ENCODE measurements at places on chromosomes 4 and X.

GRCh38 chrX:12610079-12610478, 181.1 kb upstream of the PRPS2 start:
- H3K27me3 ChIP-seq: no peaks in the 10 kb centered on the region
- no peaks in the 10 kb centered on the region for H3K4me1 ChIP-seq
- no peaks in the 10 kb centered on the region for H3K36me3 ChIP-seq

DNA sequence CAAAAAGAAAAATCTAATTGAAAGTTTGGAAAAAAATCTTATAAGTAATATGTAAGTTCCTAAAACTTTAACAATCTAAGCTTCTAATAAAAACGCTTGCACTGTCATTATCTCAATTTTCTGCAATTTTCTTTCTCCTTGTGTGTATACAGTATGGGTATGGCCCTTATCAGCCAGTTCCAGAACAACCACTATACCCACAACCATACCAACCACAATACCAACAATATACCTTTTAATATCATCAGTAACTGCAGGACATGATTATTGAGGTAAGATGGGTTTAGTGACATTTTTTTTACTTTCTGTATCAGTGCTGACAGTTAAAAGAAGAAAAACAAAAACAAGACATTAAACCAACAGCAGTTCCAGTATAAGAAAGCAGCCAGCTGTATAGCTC, 4.9 kb downstream of the STATH start:
- H3K4me1 ChIP-seq: peaks cover 3% of the 10 kb centered on the region
- no peak for DNase-seq
- H3K27me3 ChIP-seq: no peaks in the 10 kb centered on the region
- H3K36me3 ChIP-seq: no peaks in the 10 kb centered on the region

DNA sequence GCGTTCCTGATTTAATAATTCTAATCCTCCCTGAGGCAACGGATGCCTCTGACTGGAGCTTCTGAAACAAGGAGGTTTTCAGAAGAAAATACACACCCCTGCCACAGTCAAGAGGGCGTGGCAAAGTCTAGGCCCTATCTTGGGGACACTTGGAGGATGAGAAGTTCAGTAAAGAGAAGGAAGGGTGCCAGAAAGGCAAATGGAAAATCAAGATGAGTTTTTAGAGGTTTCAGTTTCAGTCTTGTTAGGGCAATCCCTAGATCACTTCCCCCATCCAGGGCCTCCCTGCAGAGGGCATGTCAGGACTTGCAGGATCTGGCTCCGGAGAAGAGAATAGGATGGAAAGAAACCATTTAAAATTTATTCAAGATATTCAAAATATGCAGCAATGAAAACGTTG, 28.5 kb upstream of the FGF2 start:
- peak; percentile 41 for DNase-seq
- peak overlapping the region; percentile 99 for H3K27ac ChIP-seq
- H3K4me3 ChIP-seq: peak overlapping the region; percentile 28
- peaks cover 49% of the 10 kb centered on the region for H3K4me1 ChIP-seq
- no peaks in the 10 kb centered on the region for H3K27me3 ChIP-seq

DNA sequence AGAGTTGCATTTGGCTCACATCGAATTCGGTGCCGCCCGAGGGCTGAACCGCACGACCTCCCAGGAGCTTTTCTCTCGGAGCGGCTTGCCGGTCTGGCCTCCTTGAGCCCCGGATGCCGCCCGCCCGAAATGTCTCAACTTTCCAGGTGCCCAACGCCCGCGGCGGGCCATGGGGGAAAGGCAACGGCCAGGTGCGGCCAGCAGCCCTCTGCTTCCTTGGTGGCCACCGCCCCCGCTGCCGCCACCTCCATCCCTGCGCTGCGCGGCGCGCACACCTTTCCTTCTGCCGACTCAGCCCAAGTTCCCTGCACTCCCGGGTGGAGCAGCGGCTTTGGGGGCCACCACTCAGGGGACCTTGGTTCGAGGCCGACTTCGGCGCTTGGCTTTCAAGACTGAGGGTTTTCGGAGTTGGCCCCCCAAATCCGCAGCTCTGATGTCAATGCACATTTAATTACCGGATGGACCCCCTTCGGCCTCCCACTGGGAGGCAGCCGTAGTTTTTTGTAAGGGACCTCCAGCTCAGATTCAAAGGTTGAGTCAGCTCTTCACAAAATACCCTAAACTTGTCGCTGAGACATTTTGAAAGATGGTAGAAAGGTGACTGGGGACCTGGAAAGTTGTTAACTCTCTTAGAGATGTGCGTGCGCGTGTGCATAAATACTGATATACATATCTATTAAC, 1.1 kb downstream of the AFF2 start:
- H3K27ac ChIP-seq: no peak overlapping the region
- H3K27me3 ChIP-seq: peaks cover 30% of the 10 kb centered on the region
- no peaks in the 10 kb centered on the region for H3K36me3 ChIP-seq

DNA sequence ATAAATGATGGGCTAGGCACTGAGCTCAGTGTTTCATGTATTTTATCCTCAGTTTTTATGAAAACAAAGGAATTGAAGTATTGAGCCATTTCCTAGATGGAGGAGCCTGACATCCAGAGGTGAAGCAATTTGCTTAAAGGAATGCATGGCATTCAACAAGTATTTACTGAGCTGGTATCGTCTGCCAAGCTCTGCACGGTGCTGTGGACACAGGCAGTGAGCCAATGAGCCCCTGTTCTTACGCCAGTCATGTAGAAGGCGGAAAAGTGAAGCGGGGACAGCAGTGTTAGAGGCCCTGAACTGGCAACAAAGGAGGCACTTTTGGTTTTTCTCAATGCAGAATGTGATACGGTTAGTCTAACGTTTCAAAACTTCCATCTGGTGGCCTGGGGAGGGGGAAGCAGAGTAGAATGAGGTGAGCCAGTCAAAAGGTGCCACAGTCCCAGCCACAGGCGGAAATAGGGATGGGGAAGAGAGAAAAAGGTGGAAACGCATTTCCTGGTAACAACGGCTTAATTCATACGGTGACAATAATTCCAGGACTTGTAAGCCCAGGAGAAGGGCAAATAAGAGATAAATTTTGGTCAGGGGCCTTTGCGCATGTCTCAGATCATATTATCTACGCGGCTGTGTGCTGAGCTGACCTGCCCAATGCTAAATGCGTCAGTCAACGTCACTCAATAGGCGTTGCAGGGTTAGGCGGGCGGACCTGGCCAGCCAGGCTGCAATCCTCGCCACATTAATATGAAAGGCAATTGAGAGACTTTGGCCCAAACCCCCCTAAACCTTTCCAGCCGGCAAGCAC, 133.9 kb downstream of the AFAP1 start:
- H3K27ac ChIP-seq: peak overlapping the region; percentile 93
- peaks cover 47% of the 10 kb centered on the region for H3K4me1 ChIP-seq
- peaks cover 17% of the 10 kb centered on the region for H3K36me3 ChIP-seq
- peak overlapping the region; percentile 14 for H3K4me3 ChIP-seq

DNA sequence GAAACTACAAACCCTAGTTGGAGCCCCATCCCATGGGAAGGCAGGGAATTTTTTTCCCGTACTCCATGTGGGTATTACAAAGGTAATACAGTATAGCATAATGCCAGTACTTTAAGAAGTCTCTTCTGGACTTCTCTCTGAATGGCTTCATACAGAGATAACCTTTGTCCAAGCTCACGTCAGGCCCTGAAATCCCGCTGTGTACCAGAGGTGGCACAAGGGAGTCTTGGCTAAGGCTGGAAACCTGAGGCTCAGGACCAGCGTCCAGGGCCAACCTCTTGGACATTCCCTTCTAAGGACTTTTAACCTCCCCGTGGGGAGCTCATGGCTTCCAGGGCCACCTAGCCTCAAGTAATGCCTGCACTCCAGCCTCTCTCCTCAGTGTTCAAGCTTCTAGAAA, 338.9 kb upstream of the FAM241A start:
- H3K4me1 ChIP-seq: peaks cover 14% of the 10 kb centered on the region
- no peak overlapping the region for H3K27ac ChIP-seq
- peak; percentile 64 for DNase-seq
- H3K36me3 ChIP-seq: no peaks in the 10 kb centered on the region
- no peak overlapping the region for H3K4me3 ChIP-seq

GRCh38 chr4:170623899-170624298, 534.1 kb upstream of the AADAT start:
- no peak overlapping the region for H3K4me3 ChIP-seq
- no peaks in the 10 kb centered on the region for H3K4me1 ChIP-seq
- DNase-seq: no peak
- H3K27ac ChIP-seq: no peak overlapping the region
- no peaks in the 10 kb centered on the region for H3K36me3 ChIP-seq

- no peak overlapping the region for H3K27ac ChIP-seq
- H3K36me3 ChIP-seq: no peaks in the 10 kb centered on the region
- peaks cover 47% of the 10 kb centered on the region for H3K27me3 ChIP-seq
- peak; percentile 43 for DNase-seq
- peaks cover 16% of the 10 kb centered on the region for H3K4me1 ChIP-seq
Observed at GRCh38 chr4:71187404-71188155, 151.2 kb upstream of the SLC4A4 start.

- peaks cover 36% of the 10 kb centered on the region for H3K4me1 ChIP-seq
- no peaks in the 10 kb centered on the region for H3K36me3 ChIP-seq
- no peak overlapping the region for H3K4me3 ChIP-seq
- H3K27ac ChIP-seq: no peak overlapping the region
Observed at GRCh38 chrX:13290891-13291614, 28.8 kb downstream of the ATXN3L start.

GRCh38 chr4:109079731-109080130, 222.7 kb downstream of the COL25A1 start:
- DNase-seq: no peak
- peaks cover 10% of the 10 kb centered on the region for H3K36me3 ChIP-seq
- H3K27ac ChIP-seq: no peak overlapping the region
- H3K4me1 ChIP-seq: 0 out of 2 replicates have a peak, but pooled peaks cover 7% of the 10 kb centered on the region
- no peaks in the 10 kb centered on the region for H3K27me3 ChIP-seq
- H3K4me3 ChIP-seq: no peak overlapping the region

GRCh38 chrX:2828344-2828958, at the start of gene GYG2:
GYG2 (plus strand) TSS chrX:2828930; CDS start chrX:2830189, 1,259 bp downstream.
- peak; percentile 67 for DNase-seq
- no peak within 1 kb of the TSS for H3K27ac ChIP-seq
- H3K4me3 ChIP-seq: peak within 1 kb of the TSS; percentile 64
- H3K36me3 ChIP-seq: peaks cover 17% of the 10 kb centered on the region
- H3K4me1 ChIP-seq: peaks cover 14% of the 10 kb centered on the region

DNA sequence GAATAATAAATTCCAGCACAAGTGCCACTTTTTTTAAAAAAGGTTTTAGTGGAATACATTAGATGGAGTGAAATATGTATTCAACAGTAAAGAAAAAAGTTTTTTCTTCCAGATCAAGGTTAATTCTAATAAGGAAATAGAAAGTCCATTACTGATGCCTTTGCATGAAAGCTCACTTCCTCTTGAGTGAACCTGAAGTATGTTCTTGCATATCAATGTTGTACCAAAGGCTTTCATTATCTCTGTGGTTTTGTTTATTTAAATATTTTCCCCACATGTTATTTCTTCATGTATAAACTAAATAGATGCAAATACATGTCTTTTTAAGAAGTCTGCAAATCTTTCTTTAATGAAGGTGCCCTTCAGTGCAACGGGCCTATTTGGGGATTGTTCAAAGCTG, 307.9 kb downstream of the C4orf33 start:
- H3K4me1 ChIP-seq: peaks cover 10% of the 10 kb centered on the region
- peaks cover 20% of the 10 kb centered on the region for H3K36me3 ChIP-seq
- no peak for DNase-seq
- H3K27ac ChIP-seq: no peak overlapping the region
- no peak overlapping the region for H3K4me3 ChIP-seq

DNA sequence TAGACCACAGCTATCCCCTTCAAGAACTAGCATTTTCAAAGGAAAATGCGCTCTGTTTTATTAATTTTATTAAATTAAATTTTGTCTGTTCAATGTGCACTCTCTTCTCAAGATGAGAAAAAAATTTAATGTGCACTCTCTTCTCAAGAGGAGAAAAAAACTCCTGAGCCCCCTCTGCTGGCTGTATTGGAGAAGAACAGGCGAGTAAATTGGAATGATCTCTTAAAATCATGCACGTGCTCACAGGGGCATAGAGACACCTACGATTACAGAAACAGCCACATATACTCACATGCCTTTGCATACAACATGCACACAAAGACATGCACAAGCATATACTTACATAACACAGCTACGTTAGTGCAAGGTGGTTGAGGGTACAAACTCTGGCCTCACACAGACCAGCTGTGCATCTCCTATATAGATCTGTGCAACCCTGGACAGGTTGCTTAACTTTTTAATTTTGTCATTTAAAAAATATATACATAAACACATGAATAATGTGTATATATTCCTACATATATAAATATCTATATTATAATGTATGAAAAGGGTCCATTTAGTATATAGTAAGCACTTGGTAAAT, 176.2 kb upstream of the CXorf66 start:
- 0 out of 2 replicates have a peak, but pooled peaks cover 2% of the 10 kb centered on the region for H3K36me3 ChIP-seq
- H3K27ac ChIP-seq: no peak overlapping the region
- 0 out of 2 replicates have a peak, but pooled peaks cover 2% of the 10 kb centered on the region for H3K4me1 ChIP-seq
- H3K4me3 ChIP-seq: no peak overlapping the region
- peak; percentile 28 for DNase-seq
- H3K27me3 ChIP-seq: no peaks in the 10 kb centered on the region

DNA sequence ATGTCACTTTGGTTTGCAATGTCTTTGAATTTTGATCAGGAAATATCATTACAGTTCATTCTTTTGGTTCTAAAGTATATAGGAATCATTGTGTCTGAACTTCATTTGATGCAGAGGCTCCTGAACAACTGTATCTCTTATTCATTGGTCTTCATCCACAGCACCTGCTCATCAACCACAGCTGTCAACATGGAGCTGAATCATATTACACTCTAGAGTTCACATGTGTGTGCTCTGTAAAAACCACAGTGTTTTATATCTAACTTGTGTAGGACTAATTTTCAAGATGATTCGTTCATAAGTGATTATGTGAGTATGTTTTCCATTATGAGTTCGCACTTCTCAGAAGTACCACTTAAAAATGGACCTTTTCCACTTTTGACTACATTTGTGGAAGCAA, 643.3 kb upstream of the FAM241A start:
- H3K27me3 ChIP-seq: no peaks in the 10 kb centered on the region
- no peak overlapping the region for H3K4me3 ChIP-seq
- H3K36me3 ChIP-seq: no peaks in the 10 kb centered on the region
- H3K4me1 ChIP-seq: no peaks in the 10 kb centered on the region

DNA sequence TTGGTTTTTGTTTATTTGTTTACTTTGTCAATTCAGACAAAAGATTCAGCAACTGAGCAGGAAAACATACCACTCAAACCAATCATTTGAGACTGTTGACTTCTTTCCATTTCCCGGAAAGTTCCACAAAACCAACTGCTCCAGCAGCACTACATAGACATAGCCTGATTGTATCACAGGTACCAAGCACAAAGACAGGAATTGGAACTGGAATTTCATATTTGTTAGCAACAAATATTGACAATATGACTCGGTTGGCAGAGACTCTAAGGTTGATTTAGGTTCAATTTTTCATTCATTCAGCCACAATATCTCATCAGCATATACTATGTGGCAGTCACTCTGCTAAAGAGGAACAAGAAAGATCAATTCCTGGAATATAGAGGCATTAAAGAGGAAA, 364.0 kb downstream of the ZIC3 start:
- H3K4me1 ChIP-seq: peaks cover 35% of the 10 kb centered on the region
- peaks cover 10% of the 10 kb centered on the region for H3K36me3 ChIP-seq
- DNase-seq: no peak
- H3K27me3 ChIP-seq: no peaks in the 10 kb centered on the region
